ENCODE measurements at places on chromosomes 4 and X.

GRCh38 chr4:34198966-34199365 lies 2045.3 kb downstream of the ARAP2 start:
- no peak for DNase-seq

GRCh38 chr4:48025005-48025404 lies 8.4 kb downstream of the NIPAL1 start:
- DNase-seq, result peak; percentile 55

DNA sequence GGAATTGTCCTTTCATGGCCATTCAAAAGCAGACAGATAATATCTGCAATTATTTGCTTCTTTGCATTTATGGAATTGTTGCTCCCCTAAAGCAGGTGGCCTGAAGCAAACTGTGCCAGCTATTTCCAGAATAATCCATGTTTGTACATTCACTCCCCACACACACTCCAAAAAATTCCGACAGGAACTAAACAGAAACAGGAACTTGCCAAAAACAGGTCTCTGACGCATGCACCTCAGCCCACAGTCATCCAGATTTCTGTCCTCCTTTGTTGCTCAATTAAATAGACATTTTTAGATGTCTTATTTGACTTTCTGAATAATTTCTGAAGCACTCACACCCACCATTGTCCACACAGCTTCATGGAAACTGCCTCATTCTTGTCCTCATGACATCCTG lies 71.5 kb upstream of the EDNRA start:
- no peak for DNase-seq

DNA sequence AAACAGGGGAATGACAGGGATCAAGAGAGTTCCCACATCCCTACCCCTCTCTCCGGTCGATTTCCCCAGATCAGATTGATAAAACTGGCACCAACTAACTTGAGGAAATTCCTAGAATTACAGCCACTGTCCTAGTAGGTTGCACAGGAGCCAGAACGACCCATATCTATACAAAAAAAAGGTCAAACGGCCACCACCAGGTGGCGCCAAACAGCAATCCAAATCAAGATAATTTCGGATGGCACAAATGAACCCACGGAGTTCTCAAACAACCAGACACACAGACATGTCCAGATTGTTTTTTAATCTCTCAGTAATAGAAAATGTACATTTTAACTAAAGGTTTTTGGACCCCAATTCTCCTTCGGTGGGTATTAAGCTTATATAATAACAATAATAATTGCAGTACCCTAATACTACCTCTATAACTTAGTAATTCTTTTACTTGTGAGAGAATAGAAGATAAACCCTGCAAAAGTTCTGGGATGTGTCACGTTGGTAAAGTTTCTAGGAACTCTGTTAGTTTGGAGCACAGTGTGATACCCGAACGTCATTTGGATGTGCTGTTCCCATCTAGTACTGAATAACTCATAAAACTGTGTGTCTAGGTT lies 212.6 kb downstream of the SPOCK3 start:
- DNase-seq, result peak; percentile 59

- no peak for DNase-seq
Observed at GRCh38 chr4:80225595-80225994, 28.3 kb downstream of the PRDM8 start.

- DNase-seq, result no peak
Observed at GRCh38 chrX:15747626-15748173, 9.6 kb downstream of the CA5B start.

DNA sequence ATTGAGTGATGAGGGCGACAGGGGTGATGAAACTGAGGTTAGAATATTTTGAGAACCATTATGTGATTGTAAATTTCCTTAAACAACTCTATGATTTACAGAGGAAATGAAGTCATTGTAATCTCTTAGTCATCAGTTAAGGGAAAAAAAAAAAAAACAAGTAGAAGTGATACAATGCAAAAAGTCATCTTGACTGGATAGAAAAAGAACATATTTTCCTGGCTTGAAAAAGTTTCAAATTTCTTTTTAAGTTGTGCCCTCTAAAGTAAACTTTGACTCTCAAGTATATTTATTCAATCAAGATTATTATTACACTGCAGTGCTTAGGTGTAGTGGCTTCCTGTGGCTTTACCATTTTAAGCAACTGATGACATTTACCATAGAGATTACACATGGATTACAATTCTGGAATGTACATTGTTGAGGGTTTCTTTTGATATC lies 40.6 kb downstream of the GABRB1 start:
- peak; percentile 63 for DNase-seq
